ENCODE measurements at places on chromosomes 7 and 10.
A peak's percentile ranks its signal among the peaks of the same experiment; 100 is the strongest.

- no peak for DNase-seq
Measured at GRCh38 chr7:157320608-157320980, 16.2 kb upstream of the DNAJB6 start.

DNA sequence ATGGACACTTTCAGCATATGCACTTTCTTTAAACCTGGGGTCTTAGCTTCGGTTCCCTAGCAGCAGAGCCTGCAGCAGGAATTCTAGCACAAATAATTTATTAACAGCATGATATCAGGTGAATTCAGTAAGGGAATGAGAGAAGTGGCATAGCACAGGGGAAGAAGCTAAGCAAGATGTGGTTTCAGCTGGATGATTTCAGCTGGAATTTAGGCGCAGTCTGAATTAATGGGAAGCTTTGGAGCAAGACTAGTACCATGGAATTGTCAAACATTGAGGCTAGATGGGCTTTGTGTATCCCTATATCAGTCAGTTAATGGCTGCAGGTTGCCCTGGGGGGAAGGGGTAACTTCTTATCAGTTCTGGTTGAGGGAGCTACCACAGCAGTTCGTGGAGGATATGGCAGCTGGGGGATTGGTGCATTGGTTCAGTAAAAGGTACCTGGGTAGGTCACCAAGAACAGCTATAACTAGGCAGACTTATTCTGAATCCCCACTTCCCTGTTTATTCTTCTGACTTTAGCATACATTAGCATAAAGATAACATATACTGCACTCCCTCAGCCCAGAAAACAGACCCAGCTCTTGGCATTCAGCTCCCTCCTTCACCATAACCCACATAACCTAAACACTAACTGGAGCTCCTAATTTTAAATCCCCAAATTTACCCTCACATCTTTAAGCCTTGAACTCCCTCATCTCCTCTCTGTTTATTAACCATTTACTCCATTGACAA lies 46.8 kb upstream of the NAMPT start:
- DNase-seq = no peak

GRCh38 chr10:56624082-56624481 lies 263.0 kb upstream of the ZWINT start:
- DNase-seq = no peak

DNA sequence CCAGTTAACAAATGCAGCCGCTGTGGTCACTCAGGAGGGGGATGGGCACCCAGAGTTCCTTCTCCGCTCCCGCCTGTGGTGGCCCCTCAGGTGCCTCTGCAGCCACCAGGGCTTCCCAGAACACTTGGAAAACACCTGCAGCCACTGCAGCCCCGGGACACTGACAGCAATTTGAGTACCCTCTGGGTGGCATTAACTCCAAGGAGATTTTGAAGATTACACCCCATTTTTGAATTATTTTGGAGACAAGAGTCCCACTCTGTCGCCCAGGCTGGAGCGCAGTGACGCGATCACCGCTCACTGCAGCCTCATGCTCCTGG lies 32.2 kb downstream of the IL15RA start:
- no peak for DNase-seq

GRCh38 chr7:93823621-93824020 lies 66.9 kb downstream of the TFPI2 start:
- no peak for DNase-seq

DNA sequence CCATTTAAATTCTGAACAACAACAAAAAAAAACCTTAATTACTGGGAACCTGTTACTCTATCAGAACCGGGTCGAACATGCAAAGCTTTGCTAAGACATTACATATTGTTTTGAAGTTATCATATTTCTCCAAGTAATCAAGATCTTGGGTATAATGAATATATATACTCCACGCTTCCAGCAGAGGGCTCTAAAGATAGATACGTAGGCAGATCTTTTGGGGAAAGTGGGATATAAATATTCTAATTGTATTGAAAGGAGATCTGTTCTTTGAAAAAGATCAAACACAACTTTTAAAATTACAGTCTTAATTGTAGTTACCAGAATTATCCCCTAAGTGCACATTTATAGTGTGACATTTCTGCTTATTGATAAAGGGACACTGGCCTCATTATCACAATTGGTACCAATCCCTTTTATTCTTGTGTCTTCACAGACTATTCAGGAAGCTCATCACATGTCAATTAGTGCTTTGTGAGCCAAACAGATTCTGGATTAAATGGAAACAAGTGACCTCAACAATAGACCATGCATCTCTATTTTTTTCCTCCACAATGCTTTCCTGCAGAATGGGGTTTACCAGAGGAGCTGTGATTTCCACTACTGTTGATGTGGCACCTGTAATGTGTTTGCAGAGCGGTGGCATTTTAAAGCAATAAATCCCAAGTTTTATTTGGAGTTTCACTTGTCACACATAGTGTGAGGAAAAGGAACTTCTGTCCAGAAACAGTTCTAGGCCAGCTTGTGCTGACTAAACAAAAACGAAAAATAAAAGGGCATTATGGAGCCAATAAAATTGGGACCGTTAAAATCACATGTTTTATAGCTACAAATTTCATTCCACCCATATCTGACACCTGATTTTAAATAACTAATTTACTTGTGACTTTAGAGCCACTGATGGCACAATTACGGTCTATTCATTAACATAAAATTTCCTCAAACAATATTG lies 122.4 kb downstream of the CTTNBP2 start:
- no peak for DNase-seq

- no peak for DNase-seq
Measured at GRCh38 chr10:30758338-30758737, 128.8 kb upstream of the LYZL2 start.

DNA sequence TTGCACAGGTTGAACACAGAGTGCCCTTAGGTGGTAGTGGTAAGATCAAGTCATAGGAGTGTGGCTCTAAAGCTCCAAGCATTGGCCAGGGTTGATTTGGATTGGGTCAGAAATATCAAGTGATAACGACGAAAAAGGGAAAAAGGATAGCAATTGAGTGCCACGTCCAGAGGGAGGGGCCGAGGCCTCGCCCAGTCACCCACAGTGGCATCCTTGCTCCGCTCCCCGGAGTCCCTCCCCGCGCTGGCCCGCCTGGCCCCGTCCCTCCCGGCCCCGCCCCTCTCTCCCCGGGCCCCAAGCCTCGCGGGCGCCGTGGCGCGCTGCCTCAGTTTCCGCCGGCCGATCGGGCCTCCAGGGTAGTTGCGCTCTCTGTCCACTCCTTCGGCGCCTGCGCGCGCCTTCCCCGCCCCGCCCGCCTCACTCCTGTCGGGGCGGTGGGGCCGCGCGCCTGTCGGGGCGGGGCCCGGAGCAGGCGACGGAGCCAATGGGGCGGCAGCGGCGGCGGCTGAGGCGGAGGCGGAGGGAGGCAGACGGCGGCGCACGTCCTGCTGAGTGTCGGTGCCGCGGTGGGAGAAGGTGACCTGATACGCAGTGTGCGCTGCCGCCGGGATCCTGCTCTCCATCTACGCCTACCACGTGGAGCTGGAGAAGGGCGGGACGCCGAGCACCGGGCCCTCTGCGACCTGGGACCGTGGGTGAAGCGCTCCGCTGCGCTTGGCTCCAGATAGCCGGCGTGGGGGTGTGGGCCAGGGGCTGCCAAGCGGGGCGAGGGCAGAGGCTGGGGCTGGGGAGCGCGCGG lies 209.1 kb upstream of the ZNF722 start:
- no peak for DNase-seq

- no peak for DNase-seq
Measured at GRCh38 chr7:54596747-54597146, 54.6 kb downstream of the VSTM2A start.

GRCh38 chr7:45067582-45067981 lies 21.2 kb downstream of the NACAD start:
- peak; percentile 55 for DNase-seq

DNA sequence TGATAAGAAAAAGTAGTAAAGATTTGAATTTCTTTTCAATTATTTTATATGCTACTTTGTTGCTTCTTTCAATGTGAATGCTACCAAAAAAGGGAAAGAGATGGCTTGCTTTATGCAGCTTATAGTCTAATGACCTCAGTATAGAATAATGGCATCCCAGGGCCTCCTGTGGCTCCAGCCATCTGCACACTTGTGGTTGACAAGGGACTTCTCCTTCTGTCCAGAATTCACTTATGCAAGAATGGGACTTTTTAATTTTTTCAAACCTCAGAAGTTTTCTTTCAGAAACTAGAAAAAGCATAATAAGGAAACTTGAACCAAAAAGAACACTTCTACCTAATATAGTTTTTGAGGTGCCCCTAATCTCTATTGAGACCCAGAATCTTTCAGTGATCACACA lies 310.9 kb downstream of the CTNNA3 start:
- no peak for DNase-seq

- no peak for DNase-seq
Measured at GRCh38 chr7:80213814-80214213, 79.2 kb downstream of the GNAI1 start.

GRCh38 chr10:4865945-4866661 lies 40.1 kb downstream of the AKR1E2 start:
- no peak for DNase-seq

- no peak for DNase-seq
Measured at GRCh38 chr10:23031318-23031717, 64.1 kb upstream of the MSRB2 start.

- no peak for DNase-seq
Measured at GRCh38 chr7:155763691-155764437, 48.4 kb downstream of the SHH start.

GRCh38 chr7:25308246-25308645 lies 80.0 kb upstream of the NPVF start:
- DNase-seq = no peak

GRCh38 chr7:157271991-157272324 lies 64.8 kb upstream of the DNAJB6 start:
- no peak for DNase-seq

- no peak for DNase-seq
Measured at GRCh38 chr7:111145472-111145871, 54.5 kb downstream of the LRRN3 start.

- no peak for DNase-seq
Measured at GRCh38 chr7:44486001-44486400, 4.5 kb downstream of the NUDCD3 start.

DNA sequence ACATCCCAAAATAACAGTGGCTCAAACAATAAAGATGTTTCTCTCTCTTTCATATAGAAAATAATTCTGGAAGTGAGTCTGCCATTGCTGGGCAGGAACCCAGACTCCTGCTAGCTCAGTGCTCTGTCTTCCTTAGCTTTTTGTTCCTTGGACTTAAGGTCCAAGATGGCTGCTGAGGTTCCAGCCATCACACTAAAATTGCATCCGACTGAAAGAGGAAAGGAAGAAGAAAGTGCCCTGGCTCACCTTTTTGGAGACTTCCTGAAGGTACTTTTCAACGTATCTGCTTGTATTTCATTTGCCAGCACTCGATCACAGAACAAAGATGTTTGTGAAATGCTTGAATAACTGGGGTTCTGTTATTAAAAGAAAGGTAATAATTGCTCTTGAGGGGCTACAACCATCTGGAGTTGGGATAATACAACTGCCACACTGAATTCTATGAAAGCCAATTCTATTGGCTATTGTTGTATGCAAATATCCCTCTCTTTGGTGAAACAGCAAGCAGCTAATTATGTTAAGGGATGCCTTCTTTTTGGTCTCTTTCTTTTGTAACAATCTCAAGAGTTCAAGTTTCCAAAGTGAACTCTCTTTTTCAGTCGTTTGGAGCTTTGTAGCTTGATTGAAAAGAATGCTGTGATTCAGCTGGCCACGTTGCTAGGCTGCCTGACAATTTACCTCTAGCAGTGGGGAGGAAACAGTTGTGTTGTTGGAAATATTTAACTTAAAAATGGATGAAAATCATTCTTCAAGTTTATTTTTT lies 83.9 kb downstream of the BAMBI start:
- no peak for DNase-seq

DNA sequence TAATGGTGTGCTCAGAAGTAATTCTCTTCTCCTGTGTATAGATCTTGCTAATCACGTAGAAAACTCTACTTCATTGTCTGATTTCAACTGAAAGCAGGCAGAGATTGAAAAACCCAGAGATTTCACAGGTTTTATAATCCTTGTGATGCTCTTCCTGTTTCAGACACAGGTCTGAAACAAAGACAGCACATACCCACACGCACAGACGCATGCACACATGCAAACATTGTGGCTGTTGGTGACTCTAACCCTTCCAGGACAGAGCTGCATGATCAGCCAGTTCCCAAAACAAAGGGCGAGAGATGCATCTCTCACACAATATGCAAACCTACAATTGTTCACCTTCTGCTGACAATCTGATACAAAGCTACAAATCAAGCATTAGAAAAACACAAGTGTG lies 11.1 kb upstream of the TFEC start:
- no peak for DNase-seq

DNA sequence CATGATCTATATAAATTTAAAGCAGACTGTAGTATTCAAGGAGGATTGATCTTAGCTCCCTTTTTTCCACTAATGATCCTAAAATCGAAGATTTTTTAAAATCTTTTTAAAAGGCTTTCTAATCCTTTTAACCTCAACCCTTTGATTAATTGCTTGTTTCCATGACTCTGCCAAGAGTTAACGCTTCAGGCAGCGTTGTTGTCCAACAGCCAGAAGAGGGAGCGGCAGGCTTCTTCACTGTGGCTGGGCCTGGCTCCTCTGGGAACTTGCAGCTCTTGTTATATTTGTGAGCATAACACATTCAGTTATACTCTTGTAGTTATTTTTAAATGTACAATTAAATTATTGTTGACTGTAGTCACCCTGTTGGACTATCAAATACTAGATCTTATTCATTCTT lies 26.3 kb downstream of the CRCP start:
- no peak for DNase-seq

DNA sequence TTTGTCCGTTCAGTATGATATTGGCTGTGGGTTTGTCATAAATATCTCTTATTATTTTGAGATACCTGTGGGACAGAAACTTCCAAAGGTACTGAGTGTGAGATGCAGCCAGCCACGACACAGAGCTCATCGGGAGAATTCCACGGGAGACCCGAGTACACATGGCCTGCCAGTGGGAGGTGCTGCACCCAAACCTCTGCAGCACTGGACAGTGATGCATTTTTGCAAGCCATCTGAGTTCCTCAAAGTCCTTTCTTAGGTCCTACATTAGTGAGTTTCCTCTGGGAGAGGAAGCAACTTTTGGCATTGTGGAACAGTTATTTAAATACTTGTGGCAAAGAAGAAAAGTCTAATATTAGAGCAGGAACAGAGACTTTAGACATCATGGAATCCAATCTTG lies 77.5 kb downstream of the ARID5B start:
- no peak for DNase-seq

GRCh38 chr10:44811072-44811471 lies 100.1 kb upstream of the TMEM72 start:
- DNase-seq = no peak

DNA sequence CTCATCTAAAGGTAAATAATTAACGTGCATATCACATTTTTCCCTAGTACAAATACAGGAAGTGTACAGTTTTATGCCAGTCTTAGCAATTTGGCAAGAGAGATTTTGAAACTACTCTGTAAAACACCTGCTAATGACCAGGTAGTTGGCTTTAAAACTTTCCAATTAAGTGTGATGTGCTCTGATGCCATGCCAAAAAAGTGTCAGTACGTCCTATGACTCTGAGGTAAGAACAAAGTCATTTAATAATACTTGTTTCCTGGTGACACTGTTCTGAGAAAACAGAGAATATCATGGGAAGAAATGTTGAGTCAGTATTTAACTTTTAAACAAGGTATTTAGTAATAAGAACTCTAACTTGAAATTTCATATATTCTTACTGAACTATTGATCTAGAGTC lies 9.6 kb downstream of the PDZD8 start:
- DNase-seq = no peak

GRCh38 chr10:17229967-17230682 lies 2.1 kb downstream of the VIM start:
- DNase-seq = peak; percentile 94

Data from mesenteric fat pad (tissue), 1 donor.